ENCODE measurements at places on chromosomes 2 and 18. TPM values are rescaled to one million over a fixed set of nuclear protein-coding genes. Genes with fewer than 3 reads are reported as not detected.

GRCh38 chr18:31656754-31657153 is 27.6 kb downstream of the B4GALT6 start:
- DNase-seq = no peak
- H3K27ac ChIP-seq = no peak overlapping the region
- no peak overlapping the region for H3K4me3 ChIP-seq
- no peaks in the 10 kb centered on the region for H3K27me3 ChIP-seq

Gene UGT1A5
- not detected for total RNA-seq

Gene KLHL14
- 1.3 TPM for total RNA-seq

DNA sequence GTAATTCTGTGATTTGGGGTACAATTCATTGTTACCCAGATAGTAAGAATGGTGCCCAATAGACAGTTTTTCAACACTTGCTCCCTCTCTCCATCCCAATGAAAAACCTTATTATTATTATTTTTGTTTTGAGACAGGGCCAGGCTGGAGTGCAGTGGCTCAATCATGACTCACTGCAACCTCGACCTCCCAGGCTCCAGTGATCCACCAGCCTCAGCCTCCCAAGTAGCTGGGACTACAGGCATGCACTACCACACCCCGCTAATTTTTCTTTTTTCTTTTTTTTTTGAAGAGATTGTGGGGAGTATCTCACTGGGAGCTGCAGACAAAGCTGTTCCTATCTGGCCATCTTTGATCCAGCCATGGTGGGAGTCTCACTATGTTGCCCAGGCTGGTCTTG is 7.2 kb downstream of the TGFA start:
- H3K27me3 ChIP-seq = peaks cover 3% of the 10 kb centered on the region
- no peak for DNase-seq
- no peaks in the 10 kb centered on the region for H3K4me1 ChIP-seq

DNA sequence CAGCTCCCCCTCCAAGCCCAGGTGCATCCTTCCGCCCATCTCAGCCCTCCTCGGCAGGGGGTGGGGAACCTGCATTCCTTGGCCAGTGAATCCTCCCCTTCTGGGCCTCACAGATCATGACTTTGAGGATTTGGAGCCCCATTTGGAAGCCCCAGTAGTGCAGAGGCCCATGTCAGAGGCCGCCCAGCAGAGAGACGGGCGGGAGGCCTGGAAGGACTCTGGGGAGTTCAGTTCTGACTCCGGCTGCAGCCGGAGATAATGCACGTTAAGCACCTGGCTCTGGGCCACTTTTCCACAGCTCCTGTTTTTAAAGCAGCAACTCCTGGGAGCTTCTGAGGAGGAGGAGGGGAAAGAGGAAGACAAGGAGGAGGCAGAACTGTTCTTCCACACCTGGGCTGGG is 14.9 kb downstream of the ATOH8 start:
- H3K36me3 ChIP-seq = no peaks in the 10 kb centered on the region
- no peak overlapping the region for H3K27ac ChIP-seq
- H3K4me3 ChIP-seq = no peak overlapping the region

DNA sequence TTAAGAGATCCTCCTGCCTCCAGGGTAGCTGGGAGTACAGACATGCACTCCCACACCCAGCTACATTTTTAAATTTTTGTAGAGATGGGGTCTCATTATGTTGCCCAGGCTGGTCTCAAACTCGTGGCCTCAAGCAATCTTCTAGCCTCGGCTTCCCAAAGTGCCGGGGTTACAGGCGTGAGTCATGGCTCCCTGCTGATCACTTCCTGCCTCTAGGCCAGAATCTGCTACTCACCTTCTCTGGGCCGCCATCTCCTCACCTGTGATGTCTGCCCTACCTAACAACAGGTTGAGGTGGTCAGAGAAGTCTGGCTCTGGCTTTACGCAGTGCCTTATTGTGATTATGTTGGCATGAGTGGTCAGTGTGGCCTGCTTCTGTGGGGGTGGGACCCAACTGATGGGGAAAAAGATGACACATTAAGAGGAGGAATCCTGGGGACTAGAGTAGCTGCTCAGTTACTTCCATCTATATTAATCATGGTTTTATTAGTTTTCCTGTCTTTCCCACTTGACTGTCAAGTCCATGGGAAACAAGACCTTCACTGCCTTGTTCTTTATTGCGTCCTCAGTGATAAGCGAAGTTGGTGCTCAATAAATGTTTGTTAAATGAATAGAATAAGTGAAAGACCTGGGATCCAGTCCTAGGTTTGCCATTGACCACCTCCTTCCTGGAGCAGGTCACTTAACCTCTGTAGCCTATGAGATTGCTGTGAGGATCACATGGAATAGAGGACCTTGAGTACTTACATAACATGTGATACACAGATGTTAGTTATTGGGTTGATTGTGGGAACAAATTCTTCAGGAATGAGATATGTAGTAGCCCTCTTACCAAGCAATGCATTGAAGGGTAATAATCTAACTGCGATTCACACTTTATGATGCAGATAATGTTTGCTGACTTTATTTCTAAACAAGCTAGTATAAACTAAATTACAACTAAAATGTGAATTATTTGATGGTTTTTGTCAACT is 15.7 kb downstream of the KCTD1 start:
- no peaks in the 10 kb centered on the region for H3K36me3 ChIP-seq
- no peaks in the 10 kb centered on the region for H3K4me1 ChIP-seq
- H3K27me3 ChIP-seq = no peaks in the 10 kb centered on the region
- no peak overlapping the region for H3K4me3 ChIP-seq
- DNase-seq = no peak

Gene CPO
- 1.9 TPM for total RNA-seq

- H3K4me1 ChIP-seq = no peaks in the 10 kb centered on the region
- no peak for DNase-seq
- H3K36me3 ChIP-seq = no peaks in the 10 kb centered on the region
Measured at GRCh38 chr18:67367540-67367939, 149.0 kb downstream of the DSEL start.

DNA sequence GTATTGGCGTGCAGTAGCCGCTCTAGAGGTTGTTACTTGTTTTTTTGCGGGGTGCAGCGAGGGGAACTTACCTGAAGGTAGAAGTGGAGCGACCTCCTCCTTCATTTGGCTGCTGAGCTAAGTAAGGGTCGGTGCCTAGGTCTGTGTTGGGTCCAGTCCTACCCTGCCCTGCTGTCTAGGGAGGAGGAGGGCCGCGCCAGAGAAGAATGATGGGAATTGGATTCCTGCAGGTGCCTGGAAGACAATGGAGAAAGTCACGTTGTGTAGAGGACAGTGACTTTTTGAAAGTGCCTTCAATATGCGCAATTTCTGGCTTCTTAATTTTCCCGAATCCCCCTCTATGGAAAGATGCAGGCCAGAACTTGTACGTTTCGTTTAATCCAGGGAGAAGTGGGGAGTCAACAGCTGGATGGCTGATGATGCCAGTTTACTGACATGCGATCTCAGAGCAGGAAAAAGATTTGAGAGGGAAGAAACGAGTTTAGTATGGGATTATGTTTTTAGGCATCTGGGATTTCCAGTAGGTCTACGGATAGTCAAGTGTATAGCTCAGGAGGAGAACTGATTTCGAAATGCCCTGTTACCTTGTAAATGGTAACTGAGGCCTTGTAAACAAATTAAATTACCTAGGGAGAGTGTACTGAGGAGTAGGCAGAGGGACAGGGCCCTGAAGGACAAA is 653 bp downstream of the MRPS9 start:
- H3K4me1 ChIP-seq = peaks cover 6% of the 10 kb centered on the region
- peak overlapping the region; percentile 88 for H3K27ac ChIP-seq
- H3K4me3 ChIP-seq = peak overlapping the region; percentile 100
- no peaks in the 10 kb centered on the region for H3K27me3 ChIP-seq

DNA sequence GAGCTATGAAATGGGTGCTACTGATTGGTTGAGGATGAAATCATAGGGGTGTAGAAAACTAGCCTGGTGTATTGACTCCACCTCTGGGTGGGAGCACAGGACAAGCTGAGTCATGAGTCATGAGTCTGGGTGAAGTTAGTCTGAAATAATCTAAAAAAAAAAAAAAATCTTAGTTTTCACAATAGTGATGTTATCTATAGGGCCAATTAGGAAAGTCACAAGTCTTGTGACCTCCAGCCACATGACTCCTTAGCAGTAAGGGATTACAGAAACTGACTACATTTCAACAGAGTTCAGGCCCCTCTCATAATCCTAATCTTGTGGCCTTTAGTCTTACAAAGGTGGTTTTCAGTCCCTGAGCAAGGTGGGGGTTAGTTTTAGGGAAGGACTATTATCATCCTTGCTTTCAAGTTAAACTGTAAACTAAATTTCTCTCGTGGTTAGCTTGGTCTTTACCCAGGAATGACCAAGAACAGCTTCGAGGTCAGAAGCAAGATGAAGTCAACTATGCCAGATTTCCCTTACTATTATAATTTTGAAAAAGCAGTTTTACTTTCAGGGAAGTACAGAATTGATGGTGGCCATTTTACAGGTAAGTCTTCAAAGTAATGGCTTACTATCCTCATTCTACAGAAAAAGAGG is 338.0 kb upstream of the GYPC start:
- no peaks in the 10 kb centered on the region for H3K36me3 ChIP-seq
- no peaks in the 10 kb centered on the region for H3K4me1 ChIP-seq
- no peak for DNase-seq
- no peak overlapping the region for H3K27ac ChIP-seq
- H3K4me3 ChIP-seq = no peak overlapping the region

- H3K27me3 ChIP-seq = no peaks in the 10 kb centered on the region
- H3K4me1 ChIP-seq = peaks cover 4% of the 10 kb centered on the region
- no peaks in the 10 kb centered on the region for H3K36me3 ChIP-seq
- no peak for DNase-seq
- H3K27ac ChIP-seq = no peak overlapping the region
- H3K4me3 ChIP-seq = no peak overlapping the region
Measured at GRCh38 chr18:9416563-9417072, 58.7 kb upstream of the RALBP1 start.

- no peak overlapping the region for H3K4me3 ChIP-seq
- H3K36me3 ChIP-seq = peaks cover 42% of the 10 kb centered on the region
- H3K27me3 ChIP-seq = no peaks in the 10 kb centered on the region
- no peak overlapping the region for H3K27ac ChIP-seq
Measured at GRCh38 chr2:206004004-206004693, 81.8 kb downstream of the INO80D start.

GRCh38 chr18:57664568-57665165 is 43.0 kb upstream of the NARS1 start:
- no peaks in the 10 kb centered on the region for H3K36me3 ChIP-seq
- H3K27me3 ChIP-seq = no peaks in the 10 kb centered on the region

DNA sequence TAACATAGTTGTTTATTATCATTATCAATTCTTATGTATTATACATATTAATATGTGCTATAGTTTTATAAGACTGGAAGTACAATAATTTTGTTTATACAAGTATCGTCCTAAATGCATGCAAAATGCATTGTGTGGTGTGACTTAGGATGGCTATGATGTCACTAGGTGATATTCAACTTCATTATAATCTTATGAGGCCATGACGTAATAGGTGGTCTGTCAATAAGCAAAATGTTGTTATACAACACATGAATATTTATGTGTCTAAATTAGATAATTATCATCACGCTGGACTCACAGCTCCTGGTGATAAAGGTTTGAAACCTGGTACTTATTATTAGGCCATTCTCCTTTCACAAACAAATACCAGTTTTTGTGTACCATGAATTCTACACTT is 104.4 kb upstream of the NYAP2 start:
- no peak overlapping the region for H3K4me3 ChIP-seq
- H3K27me3 ChIP-seq = no peaks in the 10 kb centered on the region
- no peak overlapping the region for H3K27ac ChIP-seq

Gene SLC19A3
- total RNA-seq = 5.9 TPM

GRCh38 chr2:84878896-84879583 is 1.8 kb downstream of the TRABD2A start:
- no peaks in the 10 kb centered on the region for H3K36me3 ChIP-seq
- H3K27me3 ChIP-seq = peaks cover 42% of the 10 kb centered on the region
- H3K4me3 ChIP-seq = peak overlapping the region; percentile 75
- H3K4me1 ChIP-seq = no peaks in the 10 kb centered on the region
- H3K27ac ChIP-seq = no peak overlapping the region

GRCh38 chr2:172462373-172462848 is 35.0 kb downstream of the ITGA6 start:
- no peaks in the 10 kb centered on the region for H3K27me3 ChIP-seq
- H3K4me1 ChIP-seq = peaks cover 28% of the 10 kb centered on the region
- H3K4me3 ChIP-seq = no peak overlapping the region
- no peak for DNase-seq
- no peak overlapping the region for H3K27ac ChIP-seq

- no peak overlapping the region for H3K27ac ChIP-seq
- no peak overlapping the region for H3K4me3 ChIP-seq
- no peak for DNase-seq
- no peaks in the 10 kb centered on the region for H3K36me3 ChIP-seq
- no peaks in the 10 kb centered on the region for H3K4me1 ChIP-seq
Measured at GRCh38 chr2:224946895-224947294, 95.4 kb downstream of the DOCK10 start.

GRCh38 chr2:121969766-121970639 is 214.6 kb downstream of the TSN start:
- DNase-seq = no peak
- no peaks in the 10 kb centered on the region for H3K4me1 ChIP-seq
- no peaks in the 10 kb centered on the region for H3K27me3 ChIP-seq
- no peak overlapping the region for H3K27ac ChIP-seq
- no peak overlapping the region for H3K4me3 ChIP-seq
- no peaks in the 10 kb centered on the region for H3K36me3 ChIP-seq

GRCh38 chr2:186594001-186594722 is 4.3 kb downstream of the ITGAV start:
- DNase-seq = no peak
- H3K4me1 ChIP-seq = peaks cover 2% of the 10 kb centered on the region
- H3K27me3 ChIP-seq = no peaks in the 10 kb centered on the region
- H3K27ac ChIP-seq = no peak overlapping the region
- H3K36me3 ChIP-seq = no peaks in the 10 kb centered on the region
- no peak overlapping the region for H3K4me3 ChIP-seq

Gene IL36B
- not detected for total RNA-seq

Gene PSMD14
- 88.7 TPM for total RNA-seq

GRCh38 chr18:45801416-45802004 is 24.0 kb upstream of the SIGLEC15 start:
- H3K4me3 ChIP-seq = no peak overlapping the region
- H3K27me3 ChIP-seq = no peaks in the 10 kb centered on the region
- no peaks in the 10 kb centered on the region for H3K36me3 ChIP-seq
- H3K4me1 ChIP-seq = no peaks in the 10 kb centered on the region
- H3K27ac ChIP-seq = no peak overlapping the region
- no peak for DNase-seq

DNA sequence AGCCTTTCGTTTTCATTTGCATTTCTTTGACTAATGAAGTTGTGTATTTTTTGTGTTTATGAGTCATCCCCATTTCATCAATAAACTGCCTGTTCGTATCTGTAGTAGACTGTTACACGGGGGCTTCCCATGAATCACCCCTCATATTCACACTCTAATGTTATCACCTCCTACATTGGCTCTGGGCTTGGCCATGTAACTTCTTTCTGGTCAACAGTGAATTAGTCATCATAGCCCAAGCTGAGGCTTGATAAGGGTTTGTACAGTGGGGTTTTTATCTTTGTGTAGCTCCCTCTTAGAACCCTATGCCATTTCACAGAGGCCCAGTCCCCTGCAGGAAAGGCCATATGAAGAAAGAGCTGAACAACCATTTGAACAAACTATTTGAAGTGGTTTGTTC is 151.0 kb downstream of the CCBE1 start:
- H3K27ac ChIP-seq = no peak overlapping the region
- no peaks in the 10 kb centered on the region for H3K36me3 ChIP-seq
- no peaks in the 10 kb centered on the region for H3K27me3 ChIP-seq

- no peaks in the 10 kb centered on the region for H3K4me1 ChIP-seq
- no peak overlapping the region for H3K27ac ChIP-seq
- no peak overlapping the region for H3K4me3 ChIP-seq
- no peak for DNase-seq
- no peaks in the 10 kb centered on the region for H3K27me3 ChIP-seq
Measured at GRCh38 chr2:175154661-175155082, 13.3 kb downstream of the ATF2 start.

- H3K36me3 ChIP-seq = no peaks in the 10 kb centered on the region
- no peaks in the 10 kb centered on the region for H3K27me3 ChIP-seq
- DNase-seq = no peak
- no peak overlapping the region for H3K4me3 ChIP-seq
Measured at GRCh38 chr2:74815941-74816340, 18.0 kb upstream of the HK2 start.

Data from H1 (cell line).